ENCODE measurements at places on chromosomes 16 and 17.

DNA sequence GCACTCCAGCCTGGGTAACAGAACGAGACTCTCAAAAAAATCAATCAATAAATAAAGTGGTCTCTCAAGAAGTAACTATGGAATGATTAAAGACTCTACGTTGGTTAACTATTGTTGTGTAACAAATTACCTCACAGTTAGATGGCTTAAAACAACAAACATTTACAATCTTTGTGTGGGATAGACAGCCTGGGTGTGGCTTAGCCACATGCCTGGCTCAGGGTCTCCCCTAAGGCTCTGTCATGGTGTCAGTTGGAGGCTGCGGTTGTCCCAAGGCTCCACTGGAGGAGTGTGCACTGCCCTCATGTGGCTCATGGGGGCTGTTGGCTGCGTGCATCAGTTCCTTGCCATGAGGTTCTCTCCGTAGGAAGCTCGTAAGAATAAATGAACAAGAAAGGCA is 294.5 kb downstream of the SNX29 start:
- DNase-seq: peak; percentile 31

GRCh38 chr17:70961341-70961740 is 792.0 kb downstream of the KCNJ2 start:
- no peak for DNase-seq

DNA sequence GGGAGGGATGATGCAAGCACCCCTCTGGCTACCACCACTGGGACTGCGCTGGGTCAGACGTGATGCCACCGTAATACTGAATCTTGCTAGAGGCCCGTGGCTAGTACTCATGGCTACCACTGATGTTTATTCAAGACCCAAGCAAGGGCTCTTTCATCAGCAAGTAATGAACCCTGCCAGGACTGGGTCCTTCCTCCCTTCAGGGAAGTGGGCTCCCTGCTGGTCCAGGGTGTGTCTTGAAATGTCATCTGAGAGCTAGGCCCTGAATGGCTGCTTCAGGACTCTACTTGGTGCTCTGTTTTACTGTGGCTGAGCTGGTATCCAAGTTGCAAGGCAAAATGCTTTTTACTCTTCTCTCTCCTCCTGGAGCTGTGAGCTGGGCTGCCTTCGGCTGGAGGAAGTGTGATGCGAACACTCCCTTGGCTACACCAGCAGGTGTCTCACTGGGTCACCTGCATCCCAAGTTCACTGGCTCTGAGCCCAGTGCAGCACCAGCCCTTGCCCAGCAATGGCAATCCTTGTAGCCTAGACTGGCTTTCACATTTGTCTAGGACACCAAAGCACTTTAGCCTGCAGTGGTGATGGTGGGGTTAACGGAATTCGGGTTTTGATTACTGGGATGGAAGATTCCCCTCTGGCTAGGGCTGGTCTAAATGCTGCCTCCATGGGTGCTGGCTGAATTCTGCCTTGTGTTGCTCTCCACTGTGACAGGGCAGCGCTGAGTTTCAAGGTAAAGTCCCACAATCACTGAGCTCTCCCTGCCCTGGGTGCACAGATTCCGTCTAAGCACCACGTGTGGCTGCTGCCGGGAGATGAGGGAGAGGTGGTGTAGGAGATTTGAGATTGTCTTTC is 98.6 kb downstream of the USP22 start:
- no peak for DNase-seq

DNA sequence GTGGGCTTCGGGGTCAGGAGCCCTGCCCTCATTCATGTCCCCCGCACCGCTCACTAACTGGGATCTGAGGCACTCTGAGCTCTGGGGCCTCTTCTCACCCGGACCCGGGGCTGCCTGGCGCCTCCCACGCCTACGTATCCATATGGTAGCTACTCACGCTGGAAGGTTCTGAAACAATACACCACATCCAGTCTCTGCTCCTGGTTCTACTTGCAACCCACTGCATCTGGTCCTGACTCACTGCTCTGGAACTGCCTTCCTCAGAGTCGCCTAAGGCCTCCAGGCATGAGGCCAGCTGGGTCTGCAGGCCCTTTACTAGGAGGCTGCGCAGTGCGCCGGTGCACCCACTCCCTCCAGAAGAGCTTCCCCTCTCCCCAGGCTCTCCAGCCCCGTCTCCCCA is 18.1 kb downstream of the USP36 start:
- DNase-seq: no peak

DNA sequence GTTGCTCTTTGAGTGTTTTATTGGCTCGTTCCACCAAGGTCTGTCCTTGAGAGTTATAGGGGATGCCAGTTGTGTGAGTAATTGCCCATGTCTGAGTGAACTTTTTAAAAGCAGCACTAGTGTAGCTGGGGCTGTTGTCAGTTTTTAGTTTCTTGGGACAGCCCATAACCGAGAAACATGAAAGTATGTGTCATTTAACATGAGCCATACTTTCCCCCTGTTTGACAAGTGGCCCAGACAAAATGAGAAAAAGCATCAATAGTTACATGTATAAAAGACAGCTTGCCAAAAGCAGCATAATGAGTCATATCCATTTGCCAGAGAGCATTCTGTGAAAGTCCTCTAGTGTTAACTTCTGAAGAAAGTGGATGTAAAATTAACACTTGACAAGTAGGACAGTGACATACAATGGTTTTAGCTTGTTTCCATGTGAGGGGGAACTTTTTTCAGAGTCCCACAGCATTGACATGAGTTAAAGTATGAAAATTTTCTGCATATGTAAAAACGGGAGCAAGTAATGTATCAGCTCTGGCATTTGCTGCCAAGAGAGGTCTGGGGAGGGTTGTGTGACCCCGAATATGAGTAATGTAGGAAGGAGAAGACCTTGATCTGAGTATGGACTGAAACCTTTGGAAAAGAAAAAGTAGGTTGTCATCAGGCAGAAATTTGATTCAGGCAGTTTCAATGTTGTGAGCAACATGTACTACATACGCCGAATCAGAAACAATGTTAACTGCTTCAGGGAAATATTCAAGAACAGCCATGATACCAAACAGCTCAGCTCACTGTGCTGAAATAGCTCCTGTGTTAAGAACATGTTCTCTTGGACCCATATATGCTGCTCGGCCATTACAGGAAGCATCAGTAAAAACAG is 56.8 kb upstream of the ARL4D start:
- DNase-seq: no peak

DNA sequence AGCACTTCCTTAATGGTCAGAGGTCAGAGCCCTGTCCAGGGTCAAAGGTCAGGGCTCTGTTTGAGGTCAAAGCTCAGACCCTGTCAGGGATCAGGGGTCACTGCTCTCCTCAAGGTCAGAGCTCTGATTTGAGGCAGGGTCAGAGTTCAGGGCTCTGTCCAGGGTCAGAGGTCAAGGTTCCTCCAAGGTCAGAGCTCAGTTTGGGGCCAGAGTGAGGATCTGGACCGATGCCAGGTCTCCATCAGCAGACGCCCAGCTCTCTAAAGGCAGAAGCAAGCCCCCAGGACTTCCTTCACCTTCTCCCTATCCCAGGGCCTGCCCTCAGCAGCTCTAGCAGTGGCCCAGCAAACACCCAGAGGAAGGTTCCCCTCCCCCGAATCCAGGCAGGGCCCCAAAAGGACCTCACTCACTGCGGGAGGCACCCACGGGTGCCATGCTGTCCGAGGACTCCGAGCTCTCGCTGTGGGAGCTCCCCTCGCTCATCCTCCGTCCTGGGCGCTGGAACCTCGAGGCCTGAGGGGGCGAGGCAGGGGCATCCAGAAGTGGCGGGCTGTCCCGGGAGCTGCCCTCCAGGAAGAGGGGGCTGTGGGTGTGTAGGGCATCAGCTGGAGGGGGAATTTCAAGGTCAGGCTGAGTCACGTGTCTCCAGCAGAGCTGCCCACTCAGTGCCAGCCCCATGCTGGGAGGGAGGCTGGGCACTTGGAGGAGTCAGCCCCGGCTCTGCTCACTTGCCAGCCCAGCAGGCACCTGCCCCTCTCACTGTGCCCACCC is 26.7 kb downstream of the PIMREG start:
- no peak for DNase-seq

GRCh38 chr16:67537636-67538591 is 9.3 kb downstream of the RIPOR1 start:
- DNase-seq: no peak

GRCh38 chr17:59338498-59338897 is 7.0 kb downstream of the YPEL2 start:
- DNase-seq: no peak

DNA sequence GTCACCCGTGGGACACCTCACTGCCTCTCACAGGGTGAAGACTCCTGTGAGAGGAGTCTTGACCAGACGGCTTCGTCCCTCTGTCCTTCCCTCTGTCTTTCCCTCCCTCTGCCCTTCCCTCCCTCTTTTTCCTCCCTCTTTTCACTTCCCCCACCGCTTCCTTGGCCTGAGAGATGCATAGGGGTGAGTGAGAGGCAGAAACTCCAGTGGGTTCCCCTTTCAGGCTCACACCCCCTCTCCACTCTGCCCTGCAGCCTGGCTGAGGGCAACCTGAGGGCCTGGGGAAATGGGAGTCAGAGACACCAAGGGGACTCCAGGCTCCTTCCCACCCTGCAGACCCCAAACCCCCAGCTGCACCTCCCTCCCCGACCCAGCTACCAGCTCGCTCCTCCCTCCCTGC is 14.6 kb upstream of the KRT17 start:
- DNase-seq: no peak
